Skin of body (tissue), 3 donors: ENCODE measurements at places on chromosomes 3 and 15.

- DNase-seq = no peak
Observed at GRCh38 chr3:39021029-39021428, 30.7 kb downstream of the SCN11A start.

GRCh38 chr15:41811432-41812195 lies 16.3 kb upstream of the JMJD7 start:
- peak; percentile 70 for DNase-seq

DNA sequence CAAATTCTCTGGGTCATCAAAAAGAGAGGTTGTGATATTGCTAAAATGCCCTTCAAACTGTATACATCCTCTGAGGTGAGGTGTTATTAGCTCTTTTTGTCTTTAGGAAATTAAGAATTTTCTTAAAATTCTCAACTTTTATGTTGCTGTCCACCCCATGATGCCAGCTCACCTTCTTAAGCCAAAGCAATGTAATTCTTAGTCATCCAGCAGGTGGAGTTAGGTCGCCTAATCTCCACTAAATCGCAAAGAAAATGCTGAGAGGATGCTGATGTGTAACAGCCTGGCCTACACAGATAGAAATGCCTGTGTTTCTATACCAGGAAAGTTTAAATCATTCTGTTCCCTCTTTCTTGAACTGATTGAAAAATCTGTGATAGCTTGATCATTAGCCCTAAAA lies 770.2 kb upstream of the ALCAM start:
- peak; percentile 14 for DNase-seq

DNA sequence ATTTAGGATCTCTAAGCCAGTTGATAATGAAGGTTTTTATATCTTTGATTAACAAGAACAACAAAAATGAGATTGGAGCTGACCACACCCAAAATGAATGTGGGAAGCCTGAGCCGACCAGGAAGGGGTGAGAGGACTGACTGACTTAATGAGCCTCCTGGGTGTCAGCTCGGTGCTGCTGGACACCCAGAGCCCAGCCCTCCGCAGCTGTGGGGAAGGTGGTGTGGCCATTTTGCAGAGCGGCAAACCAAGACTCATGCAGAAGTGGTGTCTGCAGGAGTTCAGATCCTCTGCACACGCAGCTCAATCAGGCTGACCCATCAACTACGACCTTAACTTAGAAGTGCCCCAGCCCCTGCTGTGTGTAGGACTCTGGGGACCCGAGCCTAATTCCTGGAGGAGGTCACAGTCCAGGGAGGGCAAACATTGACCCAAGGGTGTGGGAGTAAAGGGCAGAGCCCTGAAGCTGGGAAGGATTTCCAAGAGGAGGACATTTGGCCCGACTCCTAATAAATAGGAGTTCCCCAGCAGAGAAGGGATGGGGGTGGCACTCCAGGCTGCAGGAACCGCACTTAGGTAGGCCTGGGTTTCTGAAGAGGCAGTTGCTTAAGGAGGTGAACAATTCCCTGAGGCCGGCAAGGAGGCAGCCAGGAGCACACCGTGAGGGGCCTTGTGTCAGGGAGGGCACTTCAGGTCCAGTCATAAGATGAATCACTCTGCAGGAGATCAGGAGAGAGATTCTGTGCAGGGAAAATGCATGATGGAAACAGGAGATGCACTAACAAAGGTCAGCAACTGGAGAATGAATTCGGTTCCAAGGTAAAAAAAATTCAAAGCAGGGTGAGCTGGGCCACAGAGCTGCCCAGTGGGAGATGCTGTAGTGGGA lies 197.1 kb upstream of the TPM1 start:
- no peak for DNase-seq
